T-helper 2 cell (primary cell): ENCODE measurements at places on chromosomes 3 and 15.
A peak's percentile ranks its signal among the peaks of the same experiment; 100 is the strongest.

DNA sequence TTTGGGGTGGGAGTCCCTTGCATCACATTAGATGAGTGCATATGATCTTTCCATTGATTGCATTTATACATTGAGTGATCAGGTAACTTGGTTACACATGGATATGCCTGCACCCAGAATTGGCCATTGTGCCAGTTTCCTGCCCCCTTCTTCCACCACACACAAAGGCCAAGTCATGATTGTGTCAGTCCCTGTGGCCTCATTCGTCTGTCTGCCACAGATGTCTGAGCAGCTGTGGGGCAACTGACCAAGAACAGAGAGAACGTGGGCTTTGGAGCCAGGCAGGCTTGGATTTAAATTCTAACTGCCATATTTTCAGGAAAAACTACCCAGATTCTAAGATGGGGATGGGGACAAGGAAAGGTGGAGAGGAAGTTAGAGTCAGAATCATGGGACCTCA, 27.0 kb downstream of the CCNL1 start:
- DNase-seq: no peak

- no peak for DNase-seq
These were observed 2.4 kb upstream of the SKIC8 start for GRCh38 chr15:78301828-78302227.

GRCh38 chr15:60555291-60555690, 76.3 kb upstream of the ICE2 start:
- DNase-seq: no peak

DNA sequence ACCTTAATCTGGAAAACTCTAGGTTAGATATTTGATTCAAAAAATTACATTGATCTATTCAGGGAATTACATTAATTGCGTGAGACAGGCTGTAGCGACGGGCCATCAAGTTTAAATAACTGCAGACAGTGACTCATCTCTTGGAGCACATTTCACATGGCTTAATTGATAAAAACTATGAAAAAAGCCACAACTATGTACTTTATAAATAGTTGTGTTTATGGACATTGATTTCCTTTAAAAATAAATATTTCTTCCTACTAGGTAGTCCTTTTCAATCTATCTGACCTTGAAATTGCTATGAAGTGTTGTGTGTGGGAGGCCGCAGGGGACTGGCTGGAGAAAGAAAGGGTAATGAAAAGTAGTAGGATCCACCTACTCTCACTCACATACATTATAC, 157.8 kb downstream of the IL1RAP start:
- no peak for DNase-seq

DNA sequence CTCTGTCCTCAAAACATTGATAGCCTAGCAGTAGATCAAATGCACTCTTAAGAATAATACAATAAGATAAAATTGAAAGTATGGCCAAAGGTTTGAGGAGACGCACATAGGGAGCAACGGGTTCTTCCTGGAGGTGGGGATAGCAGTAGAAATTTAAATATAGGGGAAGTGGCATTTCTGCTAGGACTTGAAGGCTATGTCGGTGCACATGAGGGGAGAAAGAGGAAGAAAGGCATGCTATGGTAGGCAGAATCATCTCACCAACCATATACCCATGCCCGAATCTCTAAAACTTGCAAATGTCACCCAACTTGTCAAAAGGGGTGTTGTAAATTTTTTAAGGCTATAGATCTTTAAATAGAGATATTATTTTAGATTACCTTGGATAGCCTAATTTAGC, 735.1 kb upstream of the LMCD1 start:
- DNase-seq: no peak

DNA sequence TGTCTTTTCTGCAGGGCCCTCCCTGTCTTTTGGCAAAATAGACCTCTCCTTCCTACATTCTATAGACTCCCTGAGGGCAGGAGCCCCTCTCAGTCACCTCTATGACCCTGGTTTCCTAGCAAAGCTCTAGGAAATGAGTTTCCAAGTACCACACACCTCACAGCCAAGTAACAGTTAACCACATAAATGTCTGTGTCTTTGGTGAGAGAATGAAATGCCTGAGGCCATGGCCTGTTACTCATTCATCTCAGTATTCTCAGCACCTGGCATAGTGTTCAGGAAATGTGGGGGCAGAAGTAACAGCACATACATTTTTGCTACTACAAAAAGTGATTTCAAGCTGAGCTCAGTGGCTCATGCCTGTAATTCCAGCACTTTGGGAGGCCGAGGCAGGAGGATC, 21.0 kb downstream of the RFT1 start:
- peak; percentile 52 for DNase-seq
